H7 (cell line): ENCODE measurements at places on chromosomes 5 and 9.

- no peak for DNase-seq
These were observed 6.9 kb upstream of the TRAF1 start for GRCh38 chr9:120933310-120934055.

DNA sequence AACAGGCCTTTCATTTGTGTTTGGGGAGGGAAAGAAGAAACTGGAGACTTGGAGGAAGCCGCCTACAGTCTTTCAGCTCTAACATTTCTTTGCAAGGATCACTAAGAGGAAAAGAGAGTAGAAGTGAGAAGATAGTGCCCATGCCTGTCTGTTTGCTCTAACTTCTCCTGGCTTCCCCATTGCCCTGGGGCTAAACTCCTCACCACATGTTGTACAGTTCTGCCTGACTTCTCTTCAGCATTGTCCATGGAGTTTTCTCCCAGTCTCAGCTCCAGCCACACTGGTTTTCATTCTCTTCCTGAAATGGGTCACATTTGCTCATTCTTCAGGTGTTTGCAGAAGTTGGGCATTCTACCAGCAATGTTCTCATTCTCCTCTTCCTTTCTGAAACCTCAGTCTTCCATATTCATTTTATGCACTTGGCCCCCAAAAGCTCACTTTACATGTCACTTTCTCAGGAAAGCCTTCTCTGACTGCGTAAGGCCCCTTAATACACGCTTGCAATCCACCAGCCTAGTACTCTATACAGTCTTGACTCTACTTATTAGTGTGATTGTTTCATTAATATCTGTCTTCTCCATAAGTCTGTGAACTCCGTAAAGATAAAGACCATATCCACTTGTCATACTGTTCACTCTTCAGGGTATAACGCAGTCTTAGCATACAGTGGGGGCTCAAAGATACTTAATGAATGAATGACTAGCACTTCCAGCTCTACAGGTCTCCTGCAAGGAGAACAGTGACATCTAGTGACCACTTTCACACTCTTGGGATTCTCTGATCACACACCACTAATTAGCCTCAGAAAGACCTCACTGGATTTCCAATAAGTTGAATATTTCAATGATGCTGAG, 40.2 kb upstream of the TRIM32 start:
- DNase-seq, result peak; percentile 17

DNA sequence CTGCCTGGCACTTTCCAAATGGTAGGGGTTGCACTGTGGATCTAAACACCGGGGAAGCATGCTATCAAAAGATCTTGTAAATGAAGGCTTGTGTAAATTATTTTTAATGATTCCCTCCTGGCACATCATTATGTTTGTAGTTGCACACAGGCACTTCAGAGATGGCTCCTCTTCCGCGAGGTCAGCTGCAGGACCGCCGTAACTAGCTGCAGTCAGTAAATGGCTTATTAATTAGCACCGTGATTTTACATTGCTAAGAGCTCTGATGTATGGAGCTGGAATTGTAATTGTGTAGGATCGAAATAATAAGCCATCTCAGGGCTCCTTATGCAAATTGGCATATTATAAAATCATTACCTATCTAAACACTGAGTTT, 397.6 kb upstream of the IRX1 start:
- DNase-seq, result no peak

GRCh38 chr9:87007711-87008366, 60.5 kb upstream of the GAS1 start:
- DNase-seq, result no peak

DNA sequence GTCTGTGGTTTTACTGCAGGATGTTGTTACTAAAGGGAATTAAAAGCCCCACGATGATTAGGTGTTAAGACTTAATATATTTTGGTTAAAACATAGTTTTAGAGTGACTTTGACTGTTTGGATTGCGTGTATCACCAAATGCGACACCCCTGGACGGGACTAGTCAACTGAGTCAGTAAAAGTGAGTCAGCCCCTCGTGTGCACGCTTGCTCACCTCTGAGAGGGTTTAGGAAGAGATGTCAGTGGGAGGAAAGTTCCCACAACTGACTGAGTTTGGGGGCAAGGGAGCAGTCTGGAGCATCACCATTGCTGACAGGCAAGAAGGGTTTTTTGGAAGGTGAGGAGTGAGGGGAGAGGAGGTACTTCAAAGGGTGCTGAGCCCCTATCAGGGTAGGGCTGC, 14.4 kb upstream of the DMRT3 start:
- DNase-seq, result no peak

DNA sequence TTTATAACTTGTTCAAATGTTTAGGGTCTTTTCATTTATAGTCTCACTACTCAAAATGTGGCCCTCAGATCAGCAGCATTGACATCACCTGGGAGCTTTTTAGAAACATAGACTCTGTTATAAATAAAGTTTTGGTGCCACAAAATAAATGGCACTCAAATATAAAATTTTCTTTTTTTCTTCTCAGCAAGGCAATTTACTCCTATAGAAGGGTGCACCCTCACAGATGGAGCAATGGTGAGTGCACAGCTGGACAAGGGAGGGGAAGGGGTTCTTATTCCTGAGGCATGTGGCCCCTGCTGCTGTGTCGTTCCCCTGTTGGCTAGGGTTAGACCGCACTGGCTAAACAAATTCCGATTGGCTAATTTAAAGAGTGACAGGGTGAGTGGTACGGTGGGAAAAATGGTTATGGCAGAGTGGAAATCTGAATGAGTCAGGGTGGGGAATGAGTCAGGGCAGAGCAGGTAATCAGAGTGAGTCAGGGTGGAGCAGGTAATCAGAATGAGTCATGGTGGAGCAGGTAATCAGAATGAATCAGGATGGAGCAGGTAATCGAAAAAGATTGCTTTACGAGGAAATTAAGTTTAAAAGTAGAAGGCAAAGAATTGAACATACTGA, 31.8 kb upstream of the C7 start:
- DNase-seq, result no peak

GRCh38 chr5:54295651-54296276, 14.6 kb downstream of the ARL15 start:
- peak; percentile 26 for DNase-seq

- no peak for DNase-seq
These were observed 67.3 kb upstream of the CDH10 start for GRCh38 chr5:24712047-24712446.

- no peak for DNase-seq
These were observed 110.7 kb downstream of the CCDC192 start for GRCh38 chr5:127813633-127814587.

DNA sequence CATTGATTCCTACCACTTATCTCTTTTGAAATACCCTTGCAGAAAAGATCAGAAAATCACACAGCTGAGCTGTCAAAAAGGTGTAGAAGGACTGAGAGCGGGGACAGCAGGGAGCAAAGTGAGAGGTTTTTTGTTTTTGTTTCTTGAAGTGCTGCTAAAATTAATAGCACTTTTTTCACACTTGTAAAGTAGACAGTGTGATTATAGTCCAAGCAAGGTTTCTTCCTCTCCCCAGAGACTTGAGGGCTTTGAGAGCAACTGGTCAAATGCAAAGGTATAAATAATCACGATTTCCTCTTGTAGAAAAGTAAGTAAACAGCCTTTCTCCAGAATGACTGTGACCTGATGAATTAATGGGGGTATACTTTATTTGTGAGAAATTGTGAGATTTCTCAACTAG, 326.9 kb downstream of the ZNF608 start:
- no peak for DNase-seq

DNA sequence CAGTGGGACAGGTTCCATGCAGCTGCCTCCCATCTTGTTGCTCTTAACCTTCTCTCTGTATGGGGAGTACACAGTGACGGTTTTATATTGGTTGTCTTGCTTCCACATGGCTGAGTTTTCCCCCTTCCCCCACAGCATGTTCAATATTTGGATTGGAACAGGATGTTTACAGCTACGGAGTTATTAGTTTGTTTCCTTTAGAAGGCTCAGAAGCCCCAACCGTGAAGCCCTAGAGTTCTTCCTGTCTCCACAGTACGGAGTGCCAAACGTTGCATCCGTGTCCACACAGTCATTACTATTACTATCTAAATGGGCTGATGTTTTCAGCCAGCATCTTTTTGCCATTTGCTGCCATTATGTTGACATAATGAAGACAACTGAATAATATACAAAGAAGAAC, 277.5 kb downstream of the MARCHF11 start:
- no peak for DNase-seq

GRCh38 chr5:55300890-55301289, 6.6 kb downstream of the DHX29 start:
- DNase-seq, result no peak

GRCh38 chr9:11159318-11159862, 546.6 kb upstream of the PTPRD start:
- DNase-seq, result no peak

- no peak for DNase-seq
These were observed 2309.8 kb upstream of the WWC1 start for GRCh38 chr5:165981671-165982070.

DNA sequence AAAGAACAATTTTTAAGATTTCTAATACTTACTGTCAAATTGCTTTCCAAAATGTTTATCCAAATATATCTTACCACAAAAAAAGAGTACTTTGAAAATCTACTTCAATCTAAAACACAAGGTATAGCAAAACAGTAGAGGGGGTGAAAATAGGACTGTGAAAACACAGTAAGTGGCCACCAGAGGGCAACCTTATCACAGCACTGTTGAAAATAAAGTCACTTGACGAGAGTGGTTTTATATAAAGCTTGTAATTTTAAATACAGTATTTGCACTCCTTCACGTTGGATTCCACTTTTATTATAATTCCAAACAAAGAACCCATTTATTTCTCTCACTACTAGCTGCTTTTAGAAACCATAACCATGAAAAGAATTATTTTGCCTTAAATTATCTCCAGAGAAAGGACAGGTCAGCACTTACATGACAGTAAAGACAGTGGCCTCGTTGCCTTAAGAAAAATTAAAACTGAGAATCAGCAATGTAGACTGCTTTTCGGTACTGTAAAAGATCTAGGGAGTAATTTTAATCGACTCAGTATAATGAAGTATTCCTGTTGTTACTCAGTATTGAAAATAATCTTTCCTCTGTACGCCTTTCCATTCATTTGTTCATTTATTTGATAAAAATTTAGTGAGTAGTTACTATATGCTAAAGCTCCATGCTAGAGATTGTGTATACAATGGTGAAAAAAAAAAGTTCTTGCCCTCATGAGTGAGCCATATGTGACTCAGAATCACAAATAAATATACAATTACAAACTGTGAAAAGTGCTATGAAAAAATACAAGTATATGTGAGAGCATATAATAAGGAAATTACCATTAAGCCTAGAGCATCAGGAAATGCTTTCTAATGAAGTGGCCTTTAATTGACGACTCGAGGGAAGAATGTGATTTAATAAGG, 40.0 kb upstream of the CDK5RAP2 start:
- DNase-seq, result peak; percentile 44

- DNase-seq, result no peak
These were observed 187.6 kb downstream of the COMMD10 start for GRCh38 chr5:116272281-116272941.

- no peak for DNase-seq
These were observed 101.1 kb upstream of the NR4A3 start for GRCh38 chr9:99720455-99721050.

GRCh38 chr9:130201399-130201873, 29.2 kb downstream of the NCS1 start:
- DNase-seq, result no peak

DNA sequence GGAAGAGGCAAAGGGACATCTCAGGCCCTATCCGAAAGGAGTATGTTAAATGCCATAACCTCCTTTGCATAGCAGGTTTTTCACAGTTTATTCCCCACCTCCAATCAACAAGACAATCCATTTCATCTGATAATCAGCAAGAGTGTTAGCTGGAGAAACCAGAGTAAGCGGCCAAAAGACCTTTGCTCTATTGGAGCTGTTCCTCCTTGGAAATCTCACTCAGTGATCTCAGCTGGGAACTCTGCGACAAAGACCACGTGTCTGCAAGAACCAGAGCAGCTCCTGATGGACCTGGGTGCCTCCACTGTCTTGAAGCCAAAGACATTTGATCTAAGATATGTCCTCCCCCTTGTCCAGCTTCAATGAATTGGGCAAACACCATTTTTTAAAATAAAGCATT, 241.0 kb downstream of the SEC61B start:
- DNase-seq, result no peak

- no peak for DNase-seq
These were observed 36.7 kb downstream of the CDK7 start for GRCh38 chr5:69271376-69271775.

DNA sequence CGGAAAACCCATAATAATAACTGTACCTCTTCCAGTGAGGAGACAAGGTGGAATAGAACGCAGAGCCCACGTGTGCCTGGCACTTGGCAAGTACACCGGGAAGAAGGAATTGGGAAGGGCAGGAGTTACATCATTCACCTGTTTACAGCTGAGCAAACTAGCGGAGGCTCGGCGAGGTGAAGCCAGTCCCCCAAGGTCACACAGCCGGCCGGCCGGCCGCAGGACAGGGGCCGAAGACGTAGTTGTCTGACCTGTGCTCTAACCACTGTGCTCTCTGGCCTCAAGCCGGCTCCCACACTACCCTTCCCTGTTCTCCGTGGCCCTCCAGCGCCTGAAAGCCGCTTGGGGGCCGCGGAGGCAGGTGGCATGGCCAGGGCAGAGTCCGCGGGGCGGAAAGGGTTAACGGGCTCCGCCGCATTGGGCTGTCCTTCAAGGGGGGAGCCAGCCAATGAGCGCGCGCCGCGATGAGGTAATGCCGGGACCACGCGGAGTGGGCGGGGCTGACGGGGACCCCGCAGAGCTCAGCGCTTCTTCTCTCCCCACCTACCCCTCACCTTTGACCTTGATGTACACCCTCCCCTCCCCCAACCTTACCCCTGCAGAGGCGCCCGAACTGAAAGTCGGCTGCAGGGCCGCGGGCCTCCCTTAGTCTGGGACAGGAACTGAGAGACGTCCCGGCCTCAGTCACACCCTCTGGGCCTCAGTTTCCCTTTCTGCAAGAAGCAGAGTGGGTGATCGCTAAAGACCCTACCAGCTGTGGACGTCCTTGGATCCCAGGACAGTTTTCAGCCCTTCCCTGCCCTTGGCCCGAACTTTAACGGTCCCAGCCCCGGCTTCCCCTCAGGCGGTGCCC, 125.1 kb downstream of the C9orf50 start:
- DNase-seq, result peak; percentile 100

DNA sequence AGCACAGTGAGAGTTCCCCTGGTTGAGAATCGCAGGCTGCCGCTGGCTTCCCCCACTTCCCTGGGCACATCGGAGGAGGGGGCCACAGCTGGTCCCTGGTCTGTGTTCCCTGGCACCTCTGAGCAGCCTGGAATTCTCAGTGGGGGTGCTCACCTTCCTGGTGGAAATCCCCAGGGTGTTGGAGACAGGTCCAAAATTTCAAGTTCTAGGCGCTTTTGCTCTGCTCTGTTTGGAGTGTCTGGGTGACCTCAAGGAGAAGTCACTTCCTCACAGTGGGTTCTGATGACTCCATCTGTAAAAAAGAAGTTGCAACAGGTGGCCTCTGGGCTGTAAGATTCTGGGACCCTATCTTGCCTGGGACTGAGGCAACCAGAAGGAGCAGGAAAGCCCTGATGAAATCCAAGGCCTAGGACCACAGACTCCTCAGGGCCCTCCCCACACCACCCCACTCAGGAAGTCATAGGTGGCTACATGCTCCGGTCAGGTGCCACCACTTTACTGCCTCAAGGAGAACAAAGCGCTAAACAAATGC, at the start of gene TRAF1:
TRAF1 (minus strand) TSS at position 400 of the 532 bp plus-strand sequence. CDS start 721 bp downstream, outside the sequence.
- DNase-seq, result no peak

- peak; percentile 58 for DNase-seq
These were observed 78.1 kb downstream of the RAPGEF1 start for GRCh38 chr9:131661568-131662288.
